ENCODE measurements at places on chromosomes 5 and 9. TPM values are rescaled to one million over a fixed set of nuclear protein-coding genes. Genes with fewer than 3 reads are reported as not detected.

The GPR151 gene
- not detected for total RNA-seq

The LHX3 gene
- total RNA-seq: not detected

The TMEM215 gene
- not detected for total RNA-seq

The FCN2 gene
- not detected for total RNA-seq

The TNFSF15 gene
- total RNA-seq: 5.6 TPM

The HAPLN1 gene
- 0.43 TPM for total RNA-seq

The NACC2 gene
- total RNA-seq: 30.3 TPM

The HRCT1 gene
- total RNA-seq: 0.97 TPM

The UBTD2 gene
- total RNA-seq: 23.7 TPM

The PCDHB5 gene
- 0.32 TPM for total RNA-seq

- DNase-seq: peak; percentile 60
Observed at GRCh38 chr9:19922476-19923118, 133.8 kb upstream of the SLC24A2 start.

DNA sequence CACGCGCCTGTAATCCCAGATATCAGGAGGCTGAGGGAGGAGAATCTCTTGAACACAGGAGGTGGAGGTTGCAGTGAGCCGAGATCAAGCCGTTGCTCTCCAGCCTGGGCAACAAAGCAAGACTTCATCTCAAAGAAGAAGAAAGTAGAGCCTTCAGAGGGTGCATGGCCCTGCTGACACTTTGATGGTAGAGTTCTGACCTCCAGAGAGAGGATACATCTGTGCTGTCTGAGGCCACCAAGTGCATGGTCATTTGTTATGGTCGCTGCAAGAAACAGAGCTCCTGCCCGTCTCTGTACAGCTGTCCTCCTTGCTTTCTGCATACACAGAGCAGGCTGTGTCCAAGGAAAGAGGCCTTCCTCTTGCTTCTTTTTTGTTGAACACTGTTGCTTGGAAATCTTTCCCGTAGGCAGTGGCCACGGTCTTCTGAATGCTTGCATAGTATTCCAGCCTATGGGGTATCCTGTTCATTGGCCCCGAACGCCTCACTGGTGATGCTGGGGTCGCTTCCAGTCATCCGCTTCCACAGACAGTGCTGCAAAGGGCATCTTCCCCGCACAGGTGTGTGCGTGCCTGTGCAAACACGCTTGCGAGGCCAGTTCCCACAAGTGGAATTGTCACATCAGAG lies 36.8 kb upstream of the UNC5A start:
- DNase-seq: no peak

DNA sequence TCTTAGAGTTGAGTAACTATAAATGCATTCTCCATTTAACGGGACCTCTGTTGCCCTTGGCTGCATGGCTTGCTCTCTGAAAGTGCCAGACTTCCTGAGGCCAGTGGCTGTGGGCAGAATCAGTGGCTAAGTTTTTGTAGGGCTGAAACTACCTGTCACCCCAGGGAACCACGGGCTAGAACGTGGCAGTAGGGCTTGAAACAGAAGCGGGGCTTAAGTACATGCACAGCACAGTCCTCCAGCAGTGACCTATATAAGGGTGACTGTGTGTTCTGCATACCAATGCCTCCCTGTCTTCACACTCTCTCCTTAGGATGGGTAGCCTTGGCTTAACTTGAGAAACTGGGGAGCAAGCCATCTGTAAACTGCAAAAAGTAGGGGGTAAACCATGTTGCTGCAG lies 43.6 kb upstream of the LRRTM2 start:
- no peak for DNase-seq

- peak; percentile 30 for DNase-seq
Observed at GRCh38 chr9:12503606-12504122, 189.5 kb upstream of the TYRP1 start.

- no peak for DNase-seq
Observed at GRCh38 chr5:83724001-83724400, 3.3 kb upstream of the HAPLN1 start.

GRCh38 chr5:80967500-80968181 lies 7.5 kb downstream of the RASGRF2 start:
- DNase-seq: peak; percentile 90

- DNase-seq: no peak
Observed at GRCh38 chr9:129398101-129398960, 220.3 kb upstream of the IER5L start.

DNA sequence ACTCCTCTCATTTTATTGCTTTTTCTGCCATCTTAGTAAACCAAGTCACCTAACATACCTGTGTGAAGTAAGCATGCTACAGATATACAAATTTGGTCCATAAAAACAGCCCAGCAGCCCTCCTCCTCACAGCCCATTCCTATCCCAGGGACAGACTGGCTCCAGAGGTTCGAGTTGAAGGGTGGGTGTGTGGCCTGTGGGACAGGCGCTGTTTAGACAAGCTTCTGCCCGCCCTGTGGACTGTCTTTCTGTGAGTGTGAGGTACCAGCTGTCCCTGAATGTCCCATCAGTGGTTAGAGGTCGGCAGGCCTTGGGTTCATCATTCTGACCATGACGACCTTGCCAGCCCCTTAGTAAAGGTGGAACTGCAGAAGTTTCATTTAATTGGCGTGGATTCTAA lies 82.0 kb downstream of the WNK2 start:
- DNase-seq: no peak

DNA sequence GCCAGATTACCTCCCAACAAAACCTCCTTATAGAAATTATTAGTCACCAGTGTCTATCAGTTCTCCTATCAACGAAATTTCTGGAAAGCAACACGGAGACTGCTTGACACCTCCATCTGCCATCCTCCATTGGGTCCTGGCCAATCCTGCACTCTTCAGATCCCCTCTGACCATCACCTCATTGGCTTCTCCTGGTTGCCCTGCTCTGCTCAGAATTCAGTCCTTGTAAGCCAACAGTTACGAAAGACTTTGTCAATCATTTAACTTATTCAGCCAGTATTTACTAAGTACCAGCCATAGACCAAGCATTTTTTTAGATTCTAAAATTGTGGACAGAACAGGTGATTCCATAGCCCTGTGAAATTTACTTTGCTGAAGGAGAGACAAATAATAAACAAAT lies 228.5 kb downstream of the MARCHF11 start:
- no peak for DNase-seq

- DNase-seq: no peak
Observed at GRCh38 chr5:155144956-155145355, 131.4 kb downstream of the KIF4B start.

DNA sequence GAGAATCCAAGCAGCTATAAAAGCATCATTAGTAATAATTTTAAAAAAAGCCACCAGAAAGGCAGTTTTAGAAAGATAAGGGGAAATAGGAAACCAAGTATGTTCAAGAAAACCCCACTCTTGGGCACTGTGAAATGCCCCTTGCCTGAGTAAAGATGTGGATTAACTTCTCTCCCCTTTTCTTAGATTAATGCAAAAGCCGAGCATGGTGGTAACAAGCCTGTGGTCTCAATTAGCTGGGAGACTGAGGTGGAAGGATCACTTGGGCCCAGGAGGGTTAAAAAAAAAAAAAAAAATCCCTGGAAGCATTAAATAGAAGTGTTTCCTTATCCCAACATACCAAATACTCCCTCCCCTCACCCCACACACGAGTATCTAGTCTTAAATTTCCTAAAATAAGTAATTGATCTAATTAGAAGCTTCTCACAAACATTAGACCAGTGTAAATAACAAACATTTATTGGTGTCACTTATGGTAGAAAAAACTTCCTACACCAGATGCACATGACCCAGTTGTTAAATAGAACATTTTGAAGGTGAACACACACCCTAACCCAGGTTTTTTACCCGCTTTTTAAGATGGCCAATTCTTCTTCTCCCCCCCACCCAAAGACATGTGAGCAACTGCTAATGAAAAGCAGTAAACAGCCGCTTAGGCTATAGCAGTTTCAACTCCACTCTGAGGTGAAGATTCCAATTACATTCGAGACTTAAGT lies 5.2 kb downstream of the HSPA5 start:
- DNase-seq: no peak

DNA sequence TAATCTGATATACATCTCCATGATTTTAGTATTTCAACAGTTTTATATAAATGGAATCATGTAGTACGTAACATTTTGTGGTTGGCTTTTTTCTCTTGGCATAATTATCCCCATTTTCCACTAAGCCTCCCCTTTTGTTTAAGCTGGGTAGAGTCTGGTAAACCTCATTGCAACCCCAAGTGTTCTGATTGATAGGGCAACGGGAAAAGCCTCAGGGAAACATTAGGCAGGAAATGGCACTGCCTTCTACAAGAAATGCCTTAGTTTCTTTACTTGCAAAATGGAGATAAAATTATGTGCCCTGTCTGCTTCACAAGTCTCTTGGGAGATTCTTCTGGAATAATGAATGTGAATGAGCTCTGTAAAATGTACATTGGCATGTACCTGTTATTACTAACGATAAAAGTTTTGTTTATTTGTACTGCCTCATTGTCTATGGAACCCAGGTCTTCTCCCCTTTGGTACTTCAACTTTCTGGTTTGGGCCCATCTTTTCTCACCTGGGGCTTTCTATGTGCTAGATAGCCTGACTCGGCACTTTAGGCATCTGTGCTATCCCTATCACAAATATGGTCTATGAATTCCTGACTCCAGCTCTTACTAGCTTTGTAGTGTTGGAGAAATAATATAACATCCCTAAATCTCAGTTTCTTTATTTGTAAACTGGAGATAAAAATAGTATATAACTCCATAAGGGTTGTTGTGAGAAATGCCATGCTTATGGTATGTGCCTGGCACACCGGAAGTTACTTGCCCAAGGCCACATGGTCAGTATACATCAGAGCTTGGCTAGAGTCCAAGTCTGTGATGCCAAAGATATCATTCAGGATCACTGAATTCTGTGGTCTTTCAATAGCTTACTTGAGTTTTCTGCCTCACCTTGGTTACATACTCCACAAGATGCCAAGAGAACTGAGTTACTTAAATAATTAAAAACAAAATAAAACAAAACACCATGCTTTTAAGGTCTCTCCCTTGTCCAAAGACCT lies 48.2 kb upstream of the ZNF169 start:
- no peak for DNase-seq

GRCh38 chr5:61755726-61756222 lies 423.7 kb downstream of the ZSWIM6 start:
- no peak for DNase-seq

DNA sequence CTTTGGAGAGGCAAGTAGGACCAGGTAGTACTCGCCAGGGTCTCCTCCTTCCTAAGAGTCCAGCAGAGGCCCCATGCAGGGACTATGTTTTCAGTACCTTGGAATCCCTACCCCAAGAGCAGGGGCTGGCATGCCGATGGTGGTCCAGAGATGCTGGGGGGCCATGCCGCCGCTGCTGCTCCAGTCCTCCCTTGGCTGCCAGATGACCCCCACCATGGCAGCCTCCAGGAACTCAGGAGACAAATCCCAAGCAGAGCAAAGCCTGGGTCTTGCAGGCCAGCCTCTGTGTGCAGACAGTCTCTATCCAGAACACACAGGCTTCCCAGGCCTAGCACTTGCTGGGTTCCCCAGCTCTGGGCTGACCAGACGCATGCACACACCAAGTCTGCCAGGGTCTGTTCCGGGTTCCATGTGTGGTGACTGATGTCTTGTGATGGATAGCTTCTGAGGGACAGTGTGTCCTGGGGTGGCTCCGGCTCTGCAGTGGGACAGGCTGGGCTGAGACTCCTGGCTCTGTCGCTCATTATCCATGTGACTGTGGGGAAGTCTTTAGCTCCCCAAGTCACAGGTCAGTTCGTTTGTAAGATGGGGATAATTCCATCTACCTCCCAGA lies 127.3 kb downstream of the CRB2 start:
- DNase-seq: no peak

GRCh38 chr9:20636888-20637440 lies 14.7 kb upstream of the MLLT3 start:
- peak; percentile 72 for DNase-seq

GRCh38 chr5:76718381-76718832 lies 2.5 kb downstream of the F2R start:
- DNase-seq: peak; percentile 30

DNA sequence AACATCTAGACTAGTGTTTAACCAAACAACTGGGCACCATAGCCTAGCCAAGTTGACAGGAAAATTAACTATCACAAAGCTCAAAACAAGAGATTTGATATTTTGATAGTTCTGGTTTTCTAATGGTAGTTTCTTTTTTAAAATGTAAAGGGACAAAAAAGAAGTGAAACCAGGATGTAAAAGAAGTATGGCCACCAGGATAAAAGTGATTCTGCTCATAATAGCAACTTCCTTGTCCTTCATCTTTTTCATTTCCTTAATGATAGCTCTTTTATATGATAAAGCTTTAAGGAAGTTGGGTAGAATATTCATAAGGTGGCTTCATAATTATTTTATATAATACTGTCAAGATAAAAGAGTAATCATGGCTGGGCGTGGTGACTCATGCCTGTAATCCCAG lies 139.1 kb downstream of the BASP1 start:
- no peak for DNase-seq

DNA sequence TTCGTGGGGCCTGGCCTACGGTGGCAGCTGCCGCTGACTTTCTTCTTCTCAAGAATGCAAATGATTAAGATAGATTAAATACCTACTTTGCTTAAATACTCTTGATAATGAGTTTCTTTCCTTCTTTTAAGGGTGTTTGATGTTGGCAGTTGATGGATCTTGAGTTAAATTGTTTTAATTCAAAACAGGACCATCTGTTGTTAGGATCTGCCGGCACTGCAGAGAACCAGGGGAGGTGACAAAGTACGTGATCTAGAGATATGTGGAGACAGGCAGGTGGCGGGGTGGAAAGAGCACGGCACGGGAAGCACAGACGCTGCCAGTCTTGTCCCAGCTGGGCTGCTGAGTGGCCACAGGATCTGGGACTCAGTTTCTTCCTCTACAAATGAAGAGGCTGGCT lies 37.9 kb downstream of the MED27 start:
- DNase-seq: no peak

GRCh38 chr9:75965231-75965630 lies 74.8 kb downstream of the PCSK5 start:
- DNase-seq: no peak

DNA sequence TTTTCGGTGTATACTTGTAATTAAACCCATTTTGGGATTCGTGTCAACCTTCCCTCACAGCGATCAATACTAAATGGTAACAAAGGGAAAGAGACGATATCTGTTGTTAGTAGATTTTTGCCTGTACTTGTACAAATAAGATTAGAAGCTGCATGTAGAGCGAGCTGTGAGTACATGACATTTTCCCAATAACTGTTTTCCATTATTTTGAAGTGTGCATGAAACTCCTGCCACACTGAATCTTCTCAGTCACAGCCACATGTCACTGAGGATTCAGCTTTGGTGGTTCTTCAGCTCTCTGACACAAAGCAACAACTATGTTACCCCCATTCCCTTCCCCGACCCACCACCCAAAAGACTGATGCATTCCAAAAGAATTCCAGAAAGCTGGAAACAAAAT lies 685.6 kb downstream of the EFNA5 start:
- DNase-seq: no peak

DNA sequence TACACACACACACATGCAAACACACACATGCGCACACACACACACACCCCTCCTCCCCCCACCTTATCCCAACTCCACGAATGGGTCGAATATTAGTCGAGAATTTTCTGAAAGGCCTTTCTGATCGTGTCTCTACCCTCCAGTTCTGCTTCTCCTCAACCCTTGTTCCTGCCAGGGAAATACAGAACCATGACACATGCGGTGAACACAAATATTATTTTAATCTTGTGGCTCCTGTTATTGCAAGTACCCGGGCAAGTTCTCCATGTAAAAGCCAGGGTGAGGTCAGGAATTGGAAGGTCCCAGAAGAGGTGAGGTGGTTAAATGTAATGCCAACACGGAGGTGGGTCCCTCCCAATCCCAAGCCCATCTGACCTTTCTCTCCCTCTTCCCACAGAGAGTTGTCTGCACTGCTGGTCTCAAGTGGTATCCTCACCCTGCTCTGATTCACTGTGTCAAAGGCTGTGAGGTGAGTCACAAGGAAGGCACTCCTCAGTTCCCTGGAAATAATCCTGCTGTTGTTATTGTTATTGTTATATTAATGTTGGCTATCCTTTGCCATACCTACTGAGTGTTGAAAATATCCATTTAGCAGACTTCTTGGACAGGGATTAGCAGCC lies 223.7 kb downstream of the PAPPA start:
- peak; percentile 68 for DNase-seq

Measured in fibroblast of villous mesenchyme (primary cell).